ENCODE measurements at places on chromosomes 1 and 21.

DNA sequence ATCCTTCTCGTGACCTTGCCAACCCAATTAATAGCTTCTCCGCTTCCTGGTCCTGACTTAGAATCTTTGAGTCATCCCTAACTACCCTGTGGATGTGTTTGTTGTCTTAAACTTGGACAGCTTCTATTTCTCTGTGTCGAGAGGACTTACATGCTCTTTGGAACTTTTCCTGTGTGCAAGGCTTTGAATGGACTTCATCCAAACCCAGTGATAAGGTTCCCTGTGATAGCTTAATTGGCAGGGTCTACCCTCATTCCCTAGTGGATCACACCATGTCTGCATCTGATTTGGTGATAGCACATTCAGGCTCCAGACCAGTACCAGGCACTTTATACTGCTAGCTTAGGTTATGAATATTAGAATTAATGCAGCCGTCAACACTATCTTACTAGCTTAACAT, 378.2 kb upstream of the KAZN start:
- DNase-seq = no peak

DNA sequence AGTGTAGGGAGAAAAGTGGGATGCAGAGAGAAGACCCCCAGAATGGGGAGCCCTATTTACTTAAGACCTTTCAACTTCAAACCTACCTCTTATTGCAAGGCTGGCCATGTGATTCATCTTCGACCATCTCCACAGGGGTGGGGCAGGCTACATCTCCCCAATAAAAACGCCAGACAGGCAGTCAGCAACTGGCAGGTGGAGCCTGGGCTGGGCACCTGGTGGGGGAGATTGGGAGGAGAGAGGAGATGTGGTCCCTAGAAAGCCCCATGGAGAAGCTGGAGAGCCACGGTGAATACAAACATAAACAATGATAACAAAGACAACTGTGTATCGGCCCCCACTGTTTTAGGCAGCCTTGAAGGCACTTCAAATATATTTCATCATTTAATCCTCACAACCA, 336.7 kb upstream of the PROX1 start:
- no peak for DNase-seq

- no peak for DNase-seq
Measured at GRCh38 chr1:243716906-243717305, 133.1 kb downstream of the AKT3 start.

DNA sequence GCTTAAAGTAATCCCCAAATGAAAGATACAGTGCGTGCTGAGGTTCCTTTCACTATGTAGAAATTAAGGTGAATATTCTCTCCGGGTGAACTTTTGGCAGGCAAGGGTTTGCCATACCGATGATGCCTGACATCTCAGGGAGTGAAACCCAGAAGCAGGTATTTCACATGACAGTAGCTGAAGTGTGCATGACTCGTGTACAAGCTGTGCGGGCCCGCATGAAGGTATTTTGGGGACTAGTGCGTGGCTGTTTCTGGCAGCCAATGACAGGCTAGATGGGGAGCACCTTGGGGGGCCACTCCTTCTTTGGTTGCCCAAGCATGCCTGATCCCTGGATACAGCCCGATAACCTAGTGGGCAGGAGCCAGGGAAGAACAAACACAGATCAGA, 569.0 kb downstream of the SMYD3 start:
- DNase-seq = no peak

- DNase-seq = no peak
Measured at GRCh38 chr1:84913555-84913892, 20.5 kb upstream of the LPAR3 start.

DNA sequence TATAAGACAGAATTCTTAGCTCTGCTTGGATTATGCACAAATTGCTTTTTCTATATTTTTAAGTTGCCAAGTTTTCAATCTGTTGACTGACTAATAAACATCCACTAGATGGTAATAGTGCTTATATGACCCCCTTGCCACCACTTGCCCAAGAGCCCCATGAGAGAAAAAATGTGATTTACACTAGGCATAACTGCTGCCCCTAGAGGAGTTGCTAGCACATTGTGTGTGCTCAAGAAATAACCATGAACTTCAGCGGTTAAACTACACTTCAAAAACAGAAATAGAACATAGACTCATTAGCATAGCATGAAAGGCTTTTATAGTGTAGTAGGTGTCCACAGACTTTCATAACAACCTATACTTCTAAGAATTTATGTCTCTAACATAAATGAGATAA, 61.4 kb downstream of the BRINP3 start:
- DNase-seq = no peak

DNA sequence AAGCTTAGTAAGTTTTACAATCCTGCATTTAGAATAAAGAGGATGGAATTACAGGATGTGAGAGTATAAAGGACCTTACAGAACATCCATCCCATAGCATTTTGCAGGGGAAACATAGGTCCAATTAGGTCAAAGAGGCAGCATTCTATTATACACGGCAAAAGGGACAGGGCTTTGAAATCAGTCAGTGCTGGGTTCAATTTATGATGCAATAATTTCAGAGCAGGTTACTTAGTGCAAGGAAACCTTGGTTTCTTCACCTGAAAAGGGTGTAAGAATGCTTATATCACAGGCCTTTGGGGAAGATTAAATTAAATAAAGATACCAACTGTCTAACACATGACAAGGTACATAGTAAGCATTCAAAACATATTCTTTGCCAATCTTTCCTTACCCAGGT, 17.1 kb upstream of the NTNG1 start:
- no peak for DNase-seq

DNA sequence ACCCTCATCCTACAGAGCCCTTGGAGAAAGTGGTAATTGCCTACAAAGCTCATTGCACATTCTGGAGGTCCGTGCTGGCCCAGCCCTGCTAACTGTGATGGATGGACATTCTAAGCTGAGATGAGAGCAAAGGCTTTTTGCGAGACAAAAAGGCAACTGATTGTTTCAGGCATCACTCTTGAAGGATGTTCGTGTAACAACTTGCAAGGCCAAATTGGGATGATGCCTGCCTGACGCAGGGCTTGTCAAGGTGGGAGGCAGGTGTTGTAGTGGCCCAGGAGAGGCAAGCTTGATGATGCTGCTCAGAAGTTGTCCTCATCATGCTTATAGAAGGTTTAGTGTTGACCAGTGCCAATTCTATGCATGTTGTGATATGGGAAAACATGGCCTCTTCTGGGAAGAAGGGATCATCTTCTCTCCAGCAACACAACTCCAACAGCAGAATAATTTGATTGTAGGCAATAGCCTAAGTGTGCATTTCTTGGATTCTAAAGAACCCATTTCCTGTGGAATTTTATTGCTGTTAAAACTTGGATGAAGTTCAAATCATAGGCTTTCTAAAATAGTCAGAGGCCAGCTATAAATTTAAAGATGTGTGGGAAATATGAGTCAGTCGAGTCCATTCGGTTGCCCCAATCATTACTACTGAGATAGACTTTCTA, 102.5 kb upstream of the COA6 start:
- DNase-seq = no peak

- DNase-seq = no peak
Measured at GRCh38 chr1:66695116-66695515, 57.1 kb upstream of the DYNLT5 start.

- peak; percentile 99 for DNase-seq
Measured at GRCh38 chr1:155173478-155174323, at the start of gene TRIM46. Gene TRIM46, plus strand, starts transcription at chr1:155173849. Its CDS starts 118 bp downstream, at chr1:155173967.

DNA sequence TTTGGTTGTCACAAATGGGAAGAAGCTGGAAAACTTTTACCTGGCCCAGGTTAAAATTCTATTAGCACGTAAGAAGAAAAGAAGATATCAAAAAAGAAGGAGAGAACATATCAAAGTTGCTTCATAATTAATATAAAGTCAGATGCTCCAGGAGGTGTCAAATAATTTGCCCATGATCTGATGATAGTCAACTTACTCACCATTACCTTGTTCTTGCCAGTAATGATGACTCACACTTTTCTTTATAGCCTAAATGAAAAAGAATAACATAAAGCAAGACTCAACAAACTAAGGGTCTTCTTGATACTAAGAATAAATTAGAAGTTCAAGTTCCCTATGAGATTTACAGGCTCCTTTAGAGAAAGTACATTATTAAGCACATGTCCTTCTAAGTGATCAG, 580.4 kb downstream of the TTLL7 start:
- no peak for DNase-seq
